ENCODE measurements at places on chromosomes 7 and 10.

GRCh38 chr7:1233333-1234048 is 819 bp downstream of the UNCX start:
- H3K36me3 ChIP-seq: peaks cover 11% of the 10 kb centered on the region
- no peak overlapping the region for H3K4me3 ChIP-seq
- H3K27me3 ChIP-seq: peaks cover 54% of the 10 kb centered on the region
- no peak for DNase-seq
- H3K4me1 ChIP-seq: peaks cover 13% of the 10 kb centered on the region

DNA sequence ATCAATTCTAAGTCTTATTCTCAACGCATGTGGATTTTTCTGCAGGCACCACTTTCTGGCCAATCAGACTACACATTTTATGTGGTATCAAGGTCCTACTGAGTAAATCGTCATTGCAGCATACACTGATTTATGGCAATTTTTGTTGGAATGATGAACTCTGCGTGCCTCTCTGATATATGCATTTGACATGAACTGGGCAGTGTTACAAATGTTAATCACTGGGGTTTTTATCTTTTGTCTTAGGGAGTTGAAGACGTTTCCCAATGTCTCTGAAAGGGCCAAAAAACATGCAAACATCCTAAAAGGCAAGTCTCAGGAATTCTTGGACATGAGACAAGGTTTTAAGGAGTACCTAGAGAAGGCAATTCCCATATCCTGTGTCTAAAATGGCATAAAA is 809.5 kb upstream of the CELF2 start:
- no peaks in the 10 kb centered on the region for H3K36me3 ChIP-seq
- no peaks in the 10 kb centered on the region for H3K27me3 ChIP-seq
- H3K27ac ChIP-seq: no peak overlapping the region
- no peaks in the 10 kb centered on the region for H3K4me1 ChIP-seq
- H3K4me3 ChIP-seq: no peak overlapping the region
- DNase-seq: no peak

GRCh38 chr7:138974103-138974502 is 7.1 kb downstream of the KIAA1549 start:
- no peaks in the 10 kb centered on the region for H3K36me3 ChIP-seq
- no peak overlapping the region for H3K27ac ChIP-seq
- H3K27me3 ChIP-seq: peaks cover 24% of the 10 kb centered on the region
- H3K4me3 ChIP-seq: no peak overlapping the region
- no peaks in the 10 kb centered on the region for H3K4me1 ChIP-seq

DNA sequence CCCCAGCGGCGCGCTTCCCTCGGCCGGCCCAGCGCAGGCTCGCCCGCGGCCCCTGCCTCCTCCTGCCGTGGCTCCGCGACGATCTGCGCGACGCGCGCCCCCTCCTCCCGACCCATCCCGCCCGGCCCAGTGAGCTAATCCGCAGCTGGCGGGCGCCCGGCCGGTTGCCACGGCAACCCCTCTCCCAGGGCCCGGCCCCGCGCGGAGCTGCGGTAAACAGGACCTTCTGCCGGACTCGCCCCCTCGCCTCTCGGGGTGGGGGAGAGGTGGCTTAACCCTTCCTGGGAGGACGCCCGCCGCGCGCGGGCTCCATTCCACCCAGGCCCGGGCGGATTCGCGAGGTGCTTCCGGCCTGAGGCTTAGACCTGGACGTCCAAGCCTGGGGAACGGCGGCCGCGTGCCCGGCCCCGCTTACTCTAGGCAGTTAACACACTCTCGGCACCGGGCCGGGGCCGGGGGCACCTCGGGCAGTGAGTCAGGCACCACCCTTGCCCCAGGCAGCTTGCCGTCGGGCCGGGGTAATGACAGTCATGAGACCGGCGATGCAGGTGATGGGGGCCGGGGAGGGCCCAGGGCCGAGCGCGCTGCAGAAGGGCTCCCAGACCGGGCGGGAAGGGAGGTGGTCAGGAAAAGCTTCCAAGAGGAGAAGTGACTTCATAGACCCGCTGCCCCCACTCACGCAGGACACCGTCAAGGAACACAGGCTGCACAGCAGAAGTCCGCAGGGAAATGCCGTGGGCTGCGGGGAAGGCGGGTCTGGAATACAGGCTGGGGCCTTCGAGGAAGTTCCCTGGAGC is at the start of gene DENND2A:
Gene DENND2A, minus strand, starts transcription at position 87 of the 797 bp plus-strand sequence. CDS start 38,416 bp downstream, outside the sequence.
- peaks cover 16% of the 10 kb centered on the region for H3K4me1 ChIP-seq
- H3K27ac ChIP-seq: no peak within 1 kb of the TSS
- H3K36me3 ChIP-seq: no peaks in the 10 kb centered on the region
- no peak for DNase-seq
